Activated T-cell treated with anti-CD3 and anti-CD28 coated beads, Interleukin-2, amount 50 U/mL, for 72 hours (primary cell): ENCODE measurements at places on chromosomes 1 and 21. TPM values are rescaled to one million over a fixed set of nuclear protein-coding genes. Genes with fewer than 3 reads are reported as not detected.

DNA sequence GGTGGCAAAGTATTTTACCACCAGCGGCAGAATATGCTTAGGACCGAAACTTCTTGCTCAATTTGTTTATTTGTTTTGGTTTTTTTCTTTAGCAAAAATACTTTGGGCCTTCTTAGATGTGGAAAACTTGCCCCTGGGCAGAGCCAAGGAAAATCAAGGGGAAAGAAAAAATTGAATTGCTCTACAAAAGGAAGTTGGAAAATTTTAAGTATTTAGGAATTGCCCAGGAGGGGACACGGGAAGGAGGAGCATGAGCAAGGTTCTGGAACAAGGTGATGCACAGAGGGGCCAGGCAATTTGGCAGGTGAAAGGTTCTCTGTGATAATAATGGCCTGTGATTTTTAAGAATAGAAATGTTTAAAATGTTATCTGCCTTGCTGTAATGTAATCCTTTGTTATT is 28.6 kb downstream of the SGIP1 start:
- DNase-seq: no peak

DNA sequence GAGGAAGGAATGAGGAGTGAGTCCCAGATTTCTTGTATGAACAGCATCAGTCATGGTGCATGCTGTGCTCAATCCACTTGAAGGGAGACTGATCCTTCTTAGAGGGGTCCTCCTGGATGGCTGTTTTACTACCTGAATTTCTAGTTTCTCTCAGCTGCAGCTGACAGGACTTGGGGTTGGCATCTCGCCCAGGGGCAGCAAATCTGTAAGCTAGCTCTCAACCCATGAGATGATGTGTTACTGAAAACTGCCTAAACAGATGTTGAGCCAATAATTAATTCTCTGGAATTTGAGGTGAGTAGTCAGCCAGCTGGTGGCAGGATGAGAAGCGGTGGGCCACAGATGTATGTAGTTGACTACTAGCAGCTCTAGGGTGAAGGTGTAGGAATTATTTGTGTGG is 19.6 kb downstream of the BACH1 start:
- DNase-seq: no peak

- DNase-seq: no peak
These were observed 79.1 kb upstream of the VAMP3 start for GRCh38 chr1:7692005-7692404.

DNA sequence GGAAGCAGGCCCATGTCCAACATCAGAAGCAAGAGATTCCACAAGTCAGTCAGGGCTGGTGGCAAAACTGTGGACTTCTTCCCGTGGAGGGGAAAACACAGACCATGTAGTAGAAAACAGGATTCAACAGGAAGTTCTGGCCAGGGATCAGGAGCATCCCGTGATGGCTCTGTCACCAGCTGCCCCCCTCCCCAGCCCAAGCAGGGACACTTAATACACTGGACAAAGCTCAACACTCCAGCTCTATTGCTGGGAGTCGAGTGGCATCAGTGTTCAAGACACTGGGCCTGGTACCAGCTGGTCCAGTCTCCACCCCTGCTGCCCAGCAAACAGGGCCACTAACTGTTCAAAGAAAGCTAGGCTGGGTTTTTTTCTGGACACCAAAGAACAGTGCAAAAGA is 3.7 kb downstream of the SLC45A3 start:
- no peak for DNase-seq

DNA sequence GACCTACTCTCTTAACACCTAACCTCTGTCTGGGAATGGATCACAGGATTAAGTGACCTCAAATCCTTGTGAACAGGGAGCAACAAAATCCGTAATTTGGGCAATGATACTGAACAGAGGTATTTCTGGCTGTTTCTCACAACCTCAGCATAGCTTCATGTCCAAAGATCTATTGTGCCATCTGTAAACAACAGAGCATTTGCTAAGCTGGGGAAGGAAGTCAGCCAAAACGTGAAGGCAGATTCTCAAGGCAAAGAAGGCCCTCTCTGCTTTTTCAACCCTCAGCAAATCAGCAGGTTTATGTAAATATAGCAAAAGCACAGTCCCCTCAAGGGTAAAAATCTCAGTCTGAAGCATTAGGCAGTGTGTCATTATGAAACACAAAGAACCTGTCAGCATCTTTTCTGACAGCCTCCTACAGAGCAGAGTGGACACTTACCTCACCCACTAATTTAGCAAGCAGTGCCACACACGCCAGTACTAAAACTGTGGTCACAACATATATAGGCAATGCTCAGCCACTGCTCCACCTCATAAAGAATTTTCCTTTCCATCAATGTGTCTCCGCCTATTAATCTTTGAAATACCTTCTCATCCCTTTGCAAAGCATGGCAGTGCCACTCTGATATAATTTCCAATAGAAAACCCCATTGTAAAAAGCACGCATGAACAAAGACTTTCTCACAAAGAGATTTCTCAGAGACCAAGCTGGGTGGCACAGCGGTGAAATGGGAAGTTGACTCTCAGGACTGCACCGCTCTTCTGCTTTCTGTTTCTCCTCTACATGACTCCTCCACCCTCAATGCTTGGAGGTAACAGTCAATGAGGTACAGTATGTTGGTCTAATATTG is 188.0 kb downstream of the RERE start:
- DNase-seq: peak; percentile 22

DNA sequence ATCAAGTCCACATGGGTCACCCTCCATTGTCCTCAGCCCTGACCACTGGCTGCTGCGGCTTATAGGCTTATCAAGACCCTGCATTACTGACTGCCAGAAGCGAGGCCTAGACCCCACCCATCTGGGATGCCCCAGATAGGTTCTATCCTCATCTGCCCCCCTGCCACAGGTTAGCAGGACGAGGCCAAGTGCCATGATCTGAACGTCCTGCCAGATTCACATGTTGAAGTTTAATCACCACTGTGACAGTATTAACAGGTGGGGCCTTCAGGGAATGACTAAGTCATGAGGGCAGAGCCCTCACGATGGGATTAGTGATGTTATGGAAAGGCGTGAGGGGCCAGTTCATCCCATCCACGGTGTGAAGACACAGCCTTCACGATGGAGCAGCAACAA is 6.2 kb upstream of the CPLANE2 start:
- DNase-seq: no peak

GRCh38 chr1:207565546-207566468 is 69.8 kb downstream of the CR1 start:
- no peak for DNase-seq

- DNase-seq: no peak
These were observed 6.9 kb downstream of the FMO2 start for GRCh38 chr1:171191992-171192391.

S100A7A gene
- not detected for total RNA-seq

SEMA4A gene
- total RNA-seq: 80.3 TPM

RGS1 gene
- 30.7 TPM for total RNA-seq

ACTL8 gene
- total RNA-seq: not detected

MAEL gene
- 0.60 TPM for total RNA-seq
